NCI-H69 (cell line): ENCODE measurements at places on chromosomes 5 and 9.
A peak's percentile ranks its signal among the peaks of the same experiment; 100 is the strongest.

DNA sequence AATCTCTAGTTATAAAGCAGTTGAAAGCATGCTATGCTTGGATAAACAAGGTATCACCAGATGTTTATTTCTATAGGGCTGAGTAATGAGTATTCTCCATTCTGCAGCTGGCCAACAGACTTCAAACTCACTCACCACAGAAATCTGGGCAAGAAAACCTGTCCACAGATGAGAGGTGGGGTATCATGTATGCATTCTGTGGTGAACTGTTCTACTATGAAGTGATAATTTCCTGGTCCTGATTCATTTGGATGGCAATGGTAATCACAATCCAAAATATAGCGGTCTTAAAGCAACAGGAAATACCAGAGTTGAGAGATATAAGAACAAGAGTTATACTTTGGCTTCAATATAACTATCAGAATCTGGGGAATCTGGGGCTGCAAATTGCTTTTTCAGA lies 65.9 kb upstream of the EFNA5 start:
- DNase-seq: no peak

GRCh38 chr5:78113689-78114264 lies 180.7 kb downstream of the AP3B1 start:
- peak; percentile 18 for DNase-seq

GRCh38 chr9:119368681-119369581 lies at the start of gene BRINP1:
BRINP1 (minus strand) TSS chr9:119369435; CDS start chr9:119313355, 56,080 bp downstream.
- peak; percentile 89 for DNase-seq

DNA sequence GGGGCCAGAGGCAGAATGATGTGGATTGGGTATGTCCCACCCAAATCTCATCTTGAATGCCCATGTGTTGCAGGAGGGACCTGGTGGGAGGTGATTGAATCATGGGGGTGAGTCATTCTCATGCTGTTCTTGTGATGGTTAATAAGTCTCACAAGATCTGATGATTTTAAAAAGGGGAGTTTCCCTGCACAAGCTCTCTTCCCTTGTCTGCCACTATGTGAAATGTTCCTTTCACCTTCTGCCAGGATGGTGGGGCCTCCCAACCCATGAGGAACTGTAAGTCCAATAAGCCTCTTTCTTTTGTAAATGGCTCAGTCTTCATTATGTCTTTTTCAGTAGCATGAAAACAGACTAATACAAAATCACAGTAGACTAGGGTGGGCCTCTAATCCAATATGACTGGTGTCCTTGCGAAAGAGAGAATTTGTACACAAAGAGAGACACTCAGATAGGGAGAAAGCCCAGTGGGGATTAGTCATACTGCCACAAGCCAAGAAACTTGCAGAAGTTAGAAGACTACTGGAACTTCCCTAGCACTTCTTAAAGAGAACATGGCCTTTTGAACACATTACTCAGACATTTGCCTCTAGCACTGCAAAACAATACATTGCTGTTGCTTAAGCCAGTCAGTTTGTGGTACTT lies 68.4 kb downstream of the ANXA1 start:
- no peak for DNase-seq

- DNase-seq: peak; percentile 89
Measured at GRCh38 chr5:126961702-126962101, 68.7 kb downstream of the MARCHF3 start.

GRCh38 chr5:169997798-169998197 lies 17.5 kb upstream of the INSYN2B start:
- no peak for DNase-seq

- DNase-seq: peak; percentile 64
Measured at GRCh38 chr5:139181835-139182452, 16.2 kb downstream of the SIL1 start.

DNA sequence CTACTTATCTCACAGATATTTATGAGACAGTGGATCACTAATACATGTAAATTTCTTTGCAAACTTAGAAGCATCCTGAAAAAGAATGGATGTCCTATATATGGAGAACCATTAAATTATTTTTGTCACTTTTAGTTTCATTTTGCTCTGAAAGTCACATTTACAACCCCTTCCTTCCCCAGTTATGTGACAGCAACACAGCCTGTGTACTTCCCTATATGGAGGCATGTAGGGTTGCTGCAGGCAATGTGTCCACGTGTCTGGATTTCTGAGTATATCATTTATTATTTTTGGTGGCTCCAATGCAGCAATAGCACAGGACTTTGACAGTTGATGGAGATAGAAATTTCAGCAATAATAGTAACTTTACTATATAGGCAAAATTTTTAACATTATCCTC lies 156.4 kb downstream of the ST8SIA4 start:
- no peak for DNase-seq

- DNase-seq: no peak
Measured at GRCh38 chr5:112070022-112070421, 313.0 kb upstream of the NREP start.

- peak; percentile 30 for DNase-seq
Measured at GRCh38 chr5:40906351-40906751, 2.9 kb upstream of the C7 start.

GRCh38 chr9:94772144-94772543 lies 45.6 kb downstream of the AOPEP start:
- no peak for DNase-seq

GRCh38 chr5:147628058-147628895 lies 118.4 kb upstream of the DPYSL3 start:
- peak; percentile 87 for DNase-seq

- DNase-seq: no peak
Measured at GRCh38 chr5:10125116-10125515, 124.6 kb downstream of the ATPSCKMT start.

GRCh38 chr5:112732131-112732530 lies 5.6 kb upstream of the APC start:
- no peak for DNase-seq

GRCh38 chr9:37471942-37472684 lies 6.9 kb upstream of the ZBTB5 start:
- DNase-seq: peak; percentile 50

DNA sequence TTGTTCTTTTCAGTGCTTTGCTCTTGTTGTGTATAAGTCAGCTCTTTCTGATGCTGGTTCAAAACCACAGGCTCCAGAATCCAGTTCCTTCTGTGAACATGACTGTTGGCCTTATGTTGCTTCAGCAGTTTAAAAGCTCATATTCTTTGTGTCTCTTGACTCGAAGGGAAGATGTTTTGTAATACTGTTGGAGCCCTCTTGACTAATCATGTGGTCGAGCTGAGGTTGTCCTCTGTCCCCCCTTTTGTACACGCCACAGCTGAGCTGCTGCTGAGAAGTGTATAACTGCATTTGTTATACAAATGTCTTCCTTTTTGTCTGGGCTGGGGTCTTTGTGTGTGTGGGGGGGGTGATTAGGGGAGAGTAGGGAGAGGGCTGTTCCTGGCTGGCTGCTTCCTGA lies 35.8 kb downstream of the SLC36A1 start:
- DNase-seq: no peak

GRCh38 chr9:24351258-24351657 lies 194.4 kb downstream of the IZUMO3 start:
- DNase-seq: no peak

DNA sequence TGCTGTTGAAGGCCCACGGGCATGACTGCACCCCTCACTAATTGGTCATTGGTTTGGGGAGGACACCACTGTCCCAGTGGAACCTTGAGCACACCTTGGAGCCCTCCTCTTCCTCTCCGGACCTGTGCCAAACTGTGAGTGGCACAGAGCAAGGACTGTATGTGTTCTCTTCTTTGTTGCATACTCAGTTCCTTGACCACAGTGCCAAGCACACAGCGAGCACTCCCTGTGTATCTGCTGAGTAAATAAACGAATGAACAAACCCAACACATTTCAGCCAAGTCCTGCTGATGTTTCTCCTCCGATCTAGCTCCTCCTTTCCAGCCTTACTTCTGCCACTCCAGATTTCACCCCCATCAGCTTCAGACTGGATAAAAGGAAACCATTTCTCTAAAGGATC lies 2.7 kb upstream of the TRIM52 start:
- DNase-seq: no peak

- no peak for DNase-seq
Measured at GRCh38 chr9:130756455-130757152, 63.0 kb downstream of the EXOSC2 start.

DNA sequence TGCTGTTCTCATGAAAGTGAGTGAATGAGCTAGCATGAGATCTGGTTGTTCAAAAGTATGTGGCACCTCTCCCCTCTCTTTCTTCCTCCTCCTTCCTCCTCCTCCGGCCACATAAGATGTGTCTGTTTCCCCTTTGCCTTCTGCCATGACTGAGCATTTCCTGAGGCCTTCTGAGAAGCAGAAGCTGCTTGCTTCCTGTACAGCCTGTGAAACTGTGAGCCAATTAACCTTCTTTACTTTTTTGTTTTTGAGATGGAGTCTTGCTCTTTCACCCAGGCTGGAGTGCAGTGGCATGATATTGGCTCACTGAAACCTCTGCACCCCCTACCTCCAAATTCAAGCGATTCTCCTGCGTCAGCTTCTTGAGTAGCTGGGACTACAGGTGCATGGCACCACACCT lies 6.1 kb downstream of the S100Z start:
- no peak for DNase-seq

- no peak for DNase-seq
Measured at GRCh38 chr5:120258123-120258522, 206.0 kb upstream of the PRR16 start.
